ENCODE measurements at places on chromosomes 1 and 21.

DNA sequence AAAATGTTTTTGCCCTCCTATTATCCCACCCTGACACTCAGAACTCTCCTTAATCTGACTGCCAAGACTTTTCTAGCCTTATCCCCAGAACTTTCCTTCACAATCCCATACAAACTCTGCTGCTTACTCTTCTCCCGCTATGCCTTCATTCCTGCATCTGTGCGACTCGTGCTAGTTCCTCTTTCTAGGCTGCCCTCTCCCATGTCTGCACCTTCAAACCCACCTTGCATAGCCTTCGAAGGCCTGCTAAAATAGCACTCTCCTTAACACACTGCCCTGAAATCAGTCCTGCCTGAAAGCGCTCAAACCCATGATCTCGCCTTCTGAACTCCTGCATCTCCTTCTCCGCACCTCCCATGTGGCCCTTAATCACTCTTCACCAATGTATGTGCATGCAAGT lies 2.5 kb upstream of the NCF2 start:
- DNase-seq = no peak

GRCh38 chr21:26659182-26659581 lies 86.1 kb upstream of the CYYR1 start:
- no peak for DNase-seq

- DNase-seq = no peak
These were observed 187.1 kb upstream of the COA6 start for GRCh38 chr1:234186037-234186688.

DNA sequence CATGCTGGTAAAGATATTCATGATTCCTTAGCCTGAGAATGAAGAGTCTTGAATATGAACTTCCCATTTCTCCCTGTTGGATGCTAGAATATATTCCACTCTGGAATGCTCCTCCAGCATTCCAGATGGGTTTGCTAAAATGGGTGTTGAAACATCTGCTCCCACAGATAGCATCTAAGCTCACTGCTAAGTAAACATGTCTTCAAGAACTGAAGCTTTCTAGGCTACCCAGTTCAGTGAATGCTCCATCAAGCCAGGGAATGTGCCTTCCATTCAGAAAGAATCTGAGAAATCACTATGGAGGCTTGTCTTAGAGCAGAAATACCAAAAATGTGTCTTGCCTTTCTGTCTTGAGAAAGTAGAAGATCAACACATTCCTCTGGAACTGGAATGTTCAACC lies 81.1 kb downstream of the TNFSF18 start:
- DNase-seq = no peak

- no peak for DNase-seq
These were observed 143.1 kb downstream of the S1PR1 start for GRCh38 chr1:101379950-101380349.

- DNase-seq = no peak
These were observed 3.0 kb downstream of the CCDC17 start for GRCh38 chr1:45620588-45621500.

DNA sequence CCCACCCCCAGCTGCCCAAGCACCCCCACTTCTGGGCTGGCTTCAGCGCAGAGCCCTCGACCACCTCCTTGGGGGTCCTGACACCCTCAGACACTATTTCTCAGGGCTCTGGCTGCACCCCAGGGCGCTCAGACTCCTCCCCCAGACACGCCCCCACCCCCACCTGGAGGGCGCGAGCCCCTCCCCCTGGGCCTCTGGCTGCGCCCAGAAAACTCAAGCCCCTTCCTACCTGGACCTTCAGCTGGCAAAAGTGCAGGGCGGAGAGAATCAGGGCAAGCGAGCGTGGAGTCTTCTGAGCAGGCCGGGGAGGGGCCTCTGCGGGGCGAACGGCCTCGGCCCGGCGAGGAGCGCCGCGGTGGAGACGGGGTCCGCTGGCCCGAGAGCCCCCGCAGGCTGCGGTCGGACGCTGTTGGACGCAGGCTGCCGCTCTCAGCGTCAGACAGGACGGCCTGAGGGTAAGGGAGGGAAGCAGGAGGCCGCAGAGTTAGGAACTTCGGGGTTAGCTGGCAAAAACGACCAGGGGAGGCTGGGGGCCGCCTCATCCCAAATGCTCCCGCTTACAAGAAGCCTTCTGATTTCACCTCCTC lies 17.4 kb upstream of the NBPF1 start:
- DNase-seq = no peak

Measured in stimulated activated CD4-positive, alpha-beta T cell treated with anti-CD3 and anti-CD28 coated beads, TNF-alpha, amount 100 ng/mL, for 48 hours (primary cell).